Esophagus muscularis mucosa (tissue), 4 donors: ENCODE measurements at places on chromosomes 5 and 9. TPM values are rescaled to one million over a fixed set of nuclear protein-coding genes. Genes with fewer than 3 reads are reported as not detected.

- no peak for DNase-seq
These were observed 194.4 kb downstream of the TAF11L14 start for GRCh38 chr5:17828681-17829080.

DNA sequence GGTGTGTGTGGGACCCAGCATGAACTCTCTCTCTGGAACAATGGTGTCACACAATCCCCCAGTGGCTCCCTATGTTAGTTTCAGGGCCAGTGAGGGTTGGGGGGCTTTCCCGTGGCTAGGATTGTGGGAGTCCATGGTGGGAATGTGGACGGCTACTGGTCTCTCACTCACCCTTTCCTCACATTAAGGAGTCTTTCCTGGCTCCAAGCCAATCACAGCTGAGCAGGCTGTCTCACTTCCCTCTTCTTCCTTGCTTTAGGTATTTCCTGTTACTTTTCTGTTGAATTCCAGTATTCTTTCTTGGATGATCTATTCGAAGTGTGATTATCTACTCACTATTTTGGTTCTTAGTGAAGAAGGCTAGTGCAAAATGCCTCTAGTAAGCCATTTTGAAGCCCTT is 324.4 kb upstream of the MPDZ start:
- DNase-seq = no peak

- DNase-seq = no peak
These were observed 206.9 kb downstream of the CAVIN4 start for GRCh38 chr9:100784755-100785154.

GRCh38 chr9:74610523-74611061 is 113.5 kb downstream of the RORB start:
- no peak for DNase-seq

DNA sequence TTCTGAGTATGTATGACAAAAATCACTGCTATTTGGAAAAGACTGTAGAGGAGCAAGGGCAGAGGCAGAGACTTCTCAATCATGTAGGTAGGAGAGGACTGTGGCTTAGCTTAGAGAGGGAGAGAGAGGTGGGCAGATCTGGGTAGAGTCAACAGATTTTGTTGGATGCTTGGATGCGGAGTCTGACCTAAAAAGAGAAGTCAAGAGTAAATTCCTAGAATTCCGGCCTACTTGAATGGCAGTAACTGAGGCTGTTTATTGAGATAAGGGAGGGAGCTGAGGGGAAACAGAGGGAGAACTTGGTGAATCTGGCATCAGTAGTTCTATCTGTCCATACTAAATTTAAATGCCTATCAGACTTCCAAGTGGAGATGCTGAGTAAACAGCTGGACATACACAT is 2.4 kb downstream of the TICAM2 start:
- DNase-seq = no peak

- no peak for DNase-seq
These were observed 1.1 kb upstream of the GPSM1 start for GRCh38 chr9:136326061-136326760.

GRCh38 chr5:74664551-74664950 is 20.5 kb upstream of the HEXB start:
- no peak for DNase-seq

- DNase-seq = no peak
These were observed 55.0 kb downstream of the NSG2 start for GRCh38 chr5:174100490-174100889.

- DNase-seq = no peak
These were observed 73.8 kb downstream of the MRPL36 start for GRCh38 chr5:1725641-1726468.

Gene EDIL3
- total RNA-seq = 11.3 TPM

DNA sequence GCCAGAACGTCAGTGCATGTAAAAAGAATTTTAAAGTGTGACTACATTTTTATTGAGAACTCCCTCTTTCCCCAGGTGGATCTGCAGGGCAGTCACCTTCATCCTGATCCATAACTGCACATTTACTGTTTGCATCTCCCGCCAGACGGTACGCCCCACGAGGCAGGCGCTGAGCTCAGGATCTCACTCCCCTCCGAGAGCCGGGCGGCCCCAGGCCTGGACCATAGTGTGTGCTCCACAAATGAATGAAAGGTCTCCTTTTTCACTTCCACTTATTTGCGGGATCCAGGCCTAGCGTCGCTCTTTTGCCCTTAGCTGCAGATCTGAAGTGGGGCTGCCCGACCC is 378 bp downstream of the DROSHA start:
- no peak for DNase-seq

Gene DBH
- not detected for total RNA-seq
